Activated CD8-positive, alpha-beta T cell treated with anti-CD3 and anti-CD28 coated beads for 36 hours (primary cell): ENCODE measurements at places on chromosomes 16 and 17. TPM values are rescaled to one million over a fixed set of nuclear protein-coding genes. Genes with fewer than 3 reads are reported as not detected.
A peak's percentile ranks its signal among the peaks of the same experiment; 100 is the strongest.

DNA sequence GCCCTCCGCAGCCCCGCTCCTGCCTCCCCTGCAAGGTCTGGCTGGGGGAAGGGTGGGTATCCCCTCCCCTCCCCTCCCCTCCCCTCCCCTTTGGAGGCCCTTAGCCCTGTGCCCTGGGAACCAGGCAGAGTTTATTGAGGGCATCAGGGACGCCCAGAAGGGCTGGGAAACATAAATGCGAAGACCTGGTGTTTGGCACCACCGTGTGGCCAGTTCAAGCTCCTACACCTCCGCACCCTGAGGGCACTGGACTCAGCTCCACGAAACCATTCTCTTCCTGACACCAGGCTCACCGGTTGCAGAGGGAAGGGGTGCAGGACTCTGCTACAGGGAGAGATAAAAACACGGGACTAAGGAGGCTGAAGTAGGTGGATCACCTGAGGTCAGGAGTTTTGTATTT, 1.0 kb upstream of the AIPL1 start:
- peaks cover 15% of the 10 kb centered on the region for H3K27me3 ChIP-seq
- DNase-seq = peak; percentile 70
- no peak overlapping the region for H3K4me3 ChIP-seq
- no peak overlapping the region for H3K27ac ChIP-seq

- H3K27ac ChIP-seq = peak overlapping the region; percentile 79
- peaks cover 55% of the 10 kb centered on the region for H3K4me1 ChIP-seq
- no peak for DNase-seq
- no peaks in the 10 kb centered on the region for H3K27me3 ChIP-seq
Measured at GRCh38 chr16:81469183-81469677, 24.6 kb downstream of the CMIP start.

DNA sequence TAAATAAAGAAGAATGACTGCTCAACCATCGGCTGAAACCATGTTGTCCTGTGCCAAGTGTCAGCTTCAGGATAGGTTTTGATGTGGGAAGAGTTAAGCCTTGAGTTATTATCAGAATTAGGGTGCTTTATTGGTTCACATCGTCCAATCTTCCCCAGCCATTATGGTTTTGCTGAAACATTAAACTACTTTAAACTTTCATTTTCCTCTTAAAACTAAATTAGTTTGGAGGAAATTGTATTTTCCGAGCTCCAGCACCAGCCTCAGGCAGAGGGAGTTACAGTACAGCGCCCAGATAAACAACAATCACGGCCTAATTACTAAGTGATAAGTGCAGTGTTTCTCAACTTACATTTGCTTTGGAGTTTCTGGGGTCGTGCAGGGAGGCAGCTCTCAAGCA, 80.2 kb downstream of the TMEM114 start:
- H3K27me3 ChIP-seq = peaks cover 8% of the 10 kb centered on the region
- H3K4me1 ChIP-seq = no peaks in the 10 kb centered on the region
- no peak overlapping the region for H3K27ac ChIP-seq
- no peak overlapping the region for H3K4me3 ChIP-seq

GRCh38 chr16:80303691-80304090, 237.1 kb upstream of the DYNLRB2 start:
- DNase-seq = no peak
- no peaks in the 10 kb centered on the region for H3K4me1 ChIP-seq
- no peak overlapping the region for H3K27ac ChIP-seq
- no peak overlapping the region for H3K4me3 ChIP-seq

DNA sequence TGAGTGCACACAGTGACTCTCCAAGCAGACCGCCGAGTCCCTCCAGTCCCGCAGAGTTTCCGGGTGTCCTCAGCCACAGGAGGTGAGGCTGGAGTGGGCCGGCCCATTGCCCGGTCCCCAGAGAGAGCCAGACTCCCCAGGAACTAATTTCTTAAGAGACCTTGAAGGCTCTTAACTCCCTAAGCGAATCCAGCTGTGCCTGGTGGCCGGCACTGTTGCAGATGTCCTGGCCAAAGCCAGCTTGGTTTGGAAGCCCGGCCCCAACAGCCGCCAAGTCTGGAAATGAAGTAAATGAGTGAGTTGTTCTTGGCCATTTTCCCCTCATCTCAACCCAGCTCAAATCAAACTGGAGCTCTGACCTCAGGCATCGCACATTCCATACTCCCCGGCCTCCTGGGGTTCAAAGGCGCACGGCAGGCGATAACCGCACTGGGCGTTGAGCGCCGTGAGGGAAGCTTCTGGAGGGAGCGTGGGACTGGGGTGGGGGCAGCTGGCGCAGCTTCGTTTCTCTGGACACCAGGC, 42.0 kb downstream of the CMIP start:
- H3K4me3 ChIP-seq = no peak overlapping the region
- H3K4me1 ChIP-seq = peaks cover 25% of the 10 kb centered on the region
- DNase-seq = no peak
- H3K27ac ChIP-seq = no peak overlapping the region
- no peaks in the 10 kb centered on the region for H3K36me3 ChIP-seq

GRCh38 chr17:64130559-64131001, 636 bp upstream of the ERN1 start:
- peak overlapping the region; percentile 97 for H3K27ac ChIP-seq
- DNase-seq = peak; percentile 83
- H3K4me1 ChIP-seq = peaks cover 40% of the 10 kb centered on the region
- no peaks in the 10 kb centered on the region for H3K27me3 ChIP-seq
- peaks cover 10% of the 10 kb centered on the region for H3K36me3 ChIP-seq

Gene KLHL10
- not detected for total RNA-seq
